ENCODE measurements at places on chromosomes 3 and 15.

DNA sequence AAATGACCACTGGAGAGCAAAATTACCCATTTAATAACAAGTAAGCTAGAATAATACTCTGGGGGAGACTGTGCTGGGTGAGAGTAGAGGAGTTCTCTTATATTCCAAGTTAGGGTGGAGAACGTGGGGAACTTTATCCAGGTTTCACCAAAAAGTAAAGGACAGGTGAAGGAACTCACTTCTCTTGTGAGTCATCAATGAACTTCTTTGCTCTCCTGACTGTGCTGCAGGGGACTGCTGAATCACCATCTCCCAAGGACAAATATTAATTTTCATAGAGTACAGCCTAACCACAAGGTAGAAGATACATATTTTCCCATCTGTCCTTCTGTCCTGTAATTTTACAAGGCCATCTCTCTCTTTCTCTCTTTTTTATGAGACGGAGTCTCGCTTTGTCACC, 8.3 kb upstream of the PDCD6IP start:
- DNase-seq, result no peak

DNA sequence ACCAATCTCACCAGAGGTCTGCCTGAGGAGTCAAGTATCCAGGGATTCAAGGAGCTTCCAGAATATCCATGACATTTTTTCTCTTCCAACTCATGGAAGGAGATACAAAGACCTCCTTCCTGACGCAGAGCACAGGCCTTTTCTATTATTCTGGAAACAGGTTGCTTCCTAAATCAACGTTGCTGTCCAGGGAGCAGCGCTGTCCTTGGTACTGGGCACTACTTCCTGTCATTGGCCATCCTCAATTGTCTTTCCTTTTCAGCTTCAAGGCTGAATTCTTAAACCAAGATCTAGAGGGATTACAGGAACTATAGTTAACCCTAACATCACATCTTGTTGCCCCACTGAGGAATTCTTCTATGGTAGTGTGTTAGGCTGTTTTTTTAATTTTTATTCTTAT, 50.4 kb upstream of the TBC1D21 start:
- peak; percentile 21 for DNase-seq

DNA sequence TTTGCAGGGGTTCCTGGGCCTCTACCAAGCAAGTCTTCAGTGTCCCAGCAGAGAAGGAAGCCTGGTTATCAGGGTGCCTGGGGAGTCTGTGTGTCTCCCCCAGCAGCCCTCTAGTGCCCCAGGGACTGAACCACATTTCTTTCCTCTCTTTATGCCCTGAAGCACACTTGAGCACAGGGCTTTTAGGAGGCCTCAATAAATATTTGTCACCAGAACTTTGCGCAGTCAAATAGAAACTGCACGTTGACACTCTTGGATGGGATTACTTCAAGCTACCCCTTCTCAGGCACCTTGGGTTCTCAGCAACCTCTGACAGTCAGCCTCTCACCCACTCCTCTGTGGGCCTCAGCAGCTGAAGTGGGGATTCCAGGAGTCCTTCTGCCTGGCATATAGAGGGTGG, 226.6 kb upstream of the HES1 start:
- DNase-seq, result no peak

- no peak for DNase-seq
Measured at GRCh38 chr3:122620399-122620798, 42.9 kb downstream of the PARP15 start.

GRCh38 chr15:53307952-53308624, 451.4 kb downstream of the WDR72 start:
- DNase-seq, result no peak

DNA sequence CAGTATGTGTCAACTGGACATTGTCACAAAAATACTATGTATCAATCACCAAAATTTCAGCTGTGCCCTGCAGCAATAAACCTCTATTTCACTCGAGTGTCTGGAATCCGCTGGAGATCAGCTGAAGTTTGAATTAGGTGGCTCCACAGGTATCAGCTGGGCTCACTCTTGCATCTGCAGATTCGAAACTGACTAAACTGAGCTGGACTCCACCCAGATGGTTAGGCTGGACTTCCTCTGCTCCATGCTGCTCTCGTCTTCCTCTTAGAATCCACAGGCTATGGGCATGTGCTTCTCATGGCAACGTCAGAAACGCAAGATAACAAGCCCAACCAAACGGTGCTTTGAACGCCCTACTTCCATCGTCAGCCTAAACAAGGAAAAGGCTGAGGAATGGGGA, 565.3 kb upstream of the ROBO2 start:
- no peak for DNase-seq

GRCh38 chr3:76470285-76470684, 569.6 kb upstream of the ROBO2 start:
- peak; percentile 10 for DNase-seq

GRCh38 chr3:106126067-106126845, 257.4 kb upstream of the CBLB start:
- no peak for DNase-seq

Measured in HTR-8/SVneo (cell line).